ENCODE measurements at places on chromosomes 12 and 14.
A peak's percentile ranks its signal among the peaks of the same experiment; 100 is the strongest.

DNA sequence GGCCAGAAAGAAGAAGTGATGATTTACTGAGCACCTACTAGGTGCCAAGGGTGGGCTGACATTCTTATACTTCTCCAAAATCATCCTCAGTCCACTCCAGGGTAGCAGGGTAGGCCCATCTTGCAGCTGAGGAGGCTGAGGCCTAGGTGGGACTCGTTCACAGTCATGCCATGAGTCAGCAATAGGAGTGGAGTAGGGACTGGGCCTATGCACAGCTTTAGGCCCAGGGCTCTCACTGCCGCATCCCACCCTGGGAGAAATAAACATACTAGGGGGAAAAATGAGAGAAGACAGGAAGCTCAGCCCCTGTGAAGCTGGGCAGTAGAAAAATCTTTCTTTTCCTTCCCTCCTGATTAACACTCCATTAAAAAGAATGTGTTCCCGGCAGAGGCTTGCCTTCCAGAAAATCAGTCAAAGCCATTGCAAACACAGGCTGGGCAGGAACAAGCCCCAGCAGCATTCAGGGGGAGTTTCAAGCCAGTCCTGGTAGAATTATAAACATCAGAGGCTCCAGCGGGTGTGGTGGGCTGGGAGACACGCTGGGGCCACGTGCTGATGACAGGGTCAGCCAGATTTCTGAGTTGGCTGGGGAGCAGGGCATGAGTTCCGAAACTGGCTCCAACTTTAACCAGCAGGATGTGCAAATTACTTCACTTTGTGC lies 1.8 kb downstream of the HSPB8 start:
- DNase-seq, result no peak

DNA sequence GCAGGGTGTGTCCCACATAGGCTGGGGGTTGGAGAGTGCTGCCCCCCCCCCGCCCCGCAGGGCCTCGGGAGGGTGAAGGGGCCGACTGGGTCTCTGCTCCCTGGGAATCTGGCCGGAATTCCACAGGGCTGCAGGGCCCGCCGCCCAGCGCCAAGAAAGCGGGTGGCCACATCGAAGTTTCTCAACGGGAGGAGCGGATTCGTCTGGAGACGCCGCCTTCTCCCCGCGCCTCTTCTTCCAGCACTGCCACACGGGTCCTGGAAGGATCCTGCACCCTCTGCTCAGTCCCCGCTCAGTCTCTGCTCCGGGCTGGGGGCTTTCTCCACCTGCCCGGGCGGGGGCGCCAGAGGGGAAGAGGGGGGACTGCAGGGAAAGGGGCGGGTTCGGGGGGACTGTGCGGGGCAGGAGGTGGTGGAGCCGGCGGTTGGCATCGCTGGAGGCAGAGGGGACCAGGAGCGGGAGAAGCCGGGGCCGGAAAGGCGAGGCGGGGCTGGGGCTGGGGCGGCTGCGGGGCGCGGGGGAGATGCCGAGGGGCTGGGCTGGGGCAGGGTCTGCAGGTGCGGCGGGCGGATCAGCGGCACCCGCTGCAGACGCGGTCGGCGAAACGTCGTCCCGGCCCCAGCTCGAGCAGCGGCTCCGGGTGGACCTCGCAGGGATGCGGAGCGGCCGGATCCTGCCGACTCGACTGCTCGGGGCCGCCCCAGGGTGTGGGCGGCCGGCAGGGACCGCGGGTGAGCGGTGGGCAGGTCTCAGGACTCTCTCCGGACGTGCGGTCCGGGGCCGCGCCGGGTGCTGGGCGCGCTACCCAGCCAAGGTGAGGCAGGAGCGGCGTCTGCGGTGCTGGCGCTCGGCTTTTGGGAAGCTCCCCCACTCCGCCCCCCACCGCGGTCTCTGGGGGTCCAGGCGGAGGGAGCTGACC lies 811.4 kb upstream of the TMEM132C start:
- no peak for DNase-seq

DNA sequence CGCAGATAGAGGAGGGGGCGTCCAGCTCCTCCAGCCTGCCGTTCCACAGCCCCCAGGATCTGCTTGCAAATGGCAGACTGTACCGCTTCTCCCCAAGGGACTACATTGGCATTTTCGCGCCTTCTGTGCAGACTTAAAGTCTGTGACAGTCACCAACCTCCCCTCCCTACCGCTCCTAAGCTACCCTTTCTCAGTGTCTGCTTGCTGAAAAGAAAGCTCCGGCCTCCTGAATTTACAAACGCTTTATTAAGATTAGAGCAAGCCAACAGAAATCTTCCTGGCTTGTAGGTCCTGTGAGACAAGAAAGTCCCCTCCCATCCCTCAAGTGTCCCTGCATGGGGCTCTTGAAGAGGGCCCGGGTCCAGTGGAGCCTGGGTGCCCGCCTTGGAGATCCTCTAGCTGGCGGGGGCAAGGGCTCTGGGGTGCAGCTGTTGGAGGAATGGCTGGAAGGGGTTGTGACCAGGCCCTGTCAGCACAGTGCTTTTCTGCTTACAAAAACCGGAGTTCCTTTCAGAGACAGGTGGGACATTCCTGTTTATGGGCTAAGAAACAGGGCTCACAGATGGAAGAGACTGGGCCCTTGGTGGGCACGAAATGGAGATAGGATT lies 2.8 kb upstream of the DLK1 start:
- DNase-seq, result no peak

DNA sequence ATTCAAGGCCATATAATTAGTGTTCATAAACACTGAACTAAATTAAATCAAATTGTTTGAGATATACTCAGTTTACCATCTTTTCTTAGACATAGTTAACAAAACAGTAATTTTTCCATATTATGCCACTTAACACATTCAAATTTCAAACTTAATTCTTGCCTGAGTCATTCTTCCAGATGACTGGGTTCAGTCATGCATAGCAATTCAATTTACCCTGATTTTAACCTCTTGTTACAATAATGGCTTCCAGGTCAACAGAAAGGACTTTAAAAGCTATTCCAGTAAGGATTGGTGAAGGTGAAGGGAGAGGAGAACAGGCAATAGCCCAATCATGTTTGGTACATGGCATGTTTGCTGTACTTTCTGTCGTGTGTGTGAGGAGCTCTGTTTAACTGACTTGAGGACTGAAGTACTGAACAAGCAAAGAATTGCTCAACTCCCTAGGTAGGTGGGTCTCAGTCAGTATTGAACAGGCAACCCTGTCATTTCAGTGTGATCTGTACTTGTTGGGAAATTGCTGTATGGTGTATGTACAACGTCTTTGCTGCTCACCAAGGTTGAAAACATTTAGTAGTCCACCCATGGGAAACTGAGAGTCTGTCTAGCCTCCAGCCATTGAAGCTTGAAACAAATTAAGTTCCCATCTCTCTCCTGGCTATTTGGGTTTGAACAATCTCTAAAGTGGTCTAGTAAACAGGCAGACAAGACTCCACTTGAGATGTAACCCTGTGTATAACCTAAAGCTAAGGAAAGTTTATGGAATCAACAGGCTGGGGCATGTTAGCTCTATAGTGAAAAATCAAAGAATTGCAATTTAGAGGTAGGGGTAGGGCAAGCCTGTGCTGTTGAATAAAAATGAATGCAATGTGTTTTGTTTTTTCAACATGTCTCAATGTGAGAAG lies 327.2 kb downstream of the BTG1 start:
- DNase-seq, result no peak

DNA sequence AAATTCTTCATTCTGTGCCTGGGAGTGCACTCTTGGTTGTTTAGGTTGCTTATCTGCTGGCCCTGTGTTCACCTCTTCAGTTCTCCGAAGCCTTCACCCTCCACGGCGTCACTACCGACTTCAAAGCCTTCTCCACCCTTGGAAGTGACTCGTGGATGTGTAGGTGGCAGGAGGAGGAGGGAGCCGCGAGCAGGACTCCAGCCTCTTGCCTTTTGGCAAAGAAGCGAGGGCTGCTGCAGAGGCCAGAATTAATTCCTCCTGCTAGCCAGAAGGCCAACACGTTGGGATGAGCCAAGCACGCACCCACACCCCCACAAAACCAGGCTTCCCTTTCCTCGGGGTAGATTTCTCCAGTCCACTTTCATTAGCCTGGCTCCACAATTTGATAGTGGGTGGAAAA lies 86.5 kb downstream of the TBX5 start:
- no peak for DNase-seq

DNA sequence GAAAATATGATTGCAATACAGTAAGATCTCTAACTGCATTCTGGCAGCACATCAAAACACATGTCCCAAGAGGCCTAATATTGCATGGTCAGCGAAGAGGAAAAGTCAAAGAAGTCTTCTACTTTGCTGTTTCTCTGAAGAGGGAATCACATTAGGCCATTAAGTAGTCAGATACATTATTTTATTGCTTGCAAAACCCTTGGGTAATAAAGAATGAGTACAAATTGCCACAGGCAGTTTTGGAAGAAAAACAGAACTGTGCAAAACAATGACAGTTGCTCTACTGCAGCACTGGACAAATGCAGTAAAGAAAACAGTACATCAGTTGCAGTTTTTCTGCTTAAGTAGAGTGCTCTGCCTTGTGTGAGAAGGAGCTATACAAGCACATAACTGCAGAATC lies 211.9 kb downstream of the MED13L start:
- DNase-seq, result no peak

- no peak for DNase-seq
Observed at GRCh38 chr14:89519040-89519439, 102.0 kb upstream of the FOXN3 start.

DNA sequence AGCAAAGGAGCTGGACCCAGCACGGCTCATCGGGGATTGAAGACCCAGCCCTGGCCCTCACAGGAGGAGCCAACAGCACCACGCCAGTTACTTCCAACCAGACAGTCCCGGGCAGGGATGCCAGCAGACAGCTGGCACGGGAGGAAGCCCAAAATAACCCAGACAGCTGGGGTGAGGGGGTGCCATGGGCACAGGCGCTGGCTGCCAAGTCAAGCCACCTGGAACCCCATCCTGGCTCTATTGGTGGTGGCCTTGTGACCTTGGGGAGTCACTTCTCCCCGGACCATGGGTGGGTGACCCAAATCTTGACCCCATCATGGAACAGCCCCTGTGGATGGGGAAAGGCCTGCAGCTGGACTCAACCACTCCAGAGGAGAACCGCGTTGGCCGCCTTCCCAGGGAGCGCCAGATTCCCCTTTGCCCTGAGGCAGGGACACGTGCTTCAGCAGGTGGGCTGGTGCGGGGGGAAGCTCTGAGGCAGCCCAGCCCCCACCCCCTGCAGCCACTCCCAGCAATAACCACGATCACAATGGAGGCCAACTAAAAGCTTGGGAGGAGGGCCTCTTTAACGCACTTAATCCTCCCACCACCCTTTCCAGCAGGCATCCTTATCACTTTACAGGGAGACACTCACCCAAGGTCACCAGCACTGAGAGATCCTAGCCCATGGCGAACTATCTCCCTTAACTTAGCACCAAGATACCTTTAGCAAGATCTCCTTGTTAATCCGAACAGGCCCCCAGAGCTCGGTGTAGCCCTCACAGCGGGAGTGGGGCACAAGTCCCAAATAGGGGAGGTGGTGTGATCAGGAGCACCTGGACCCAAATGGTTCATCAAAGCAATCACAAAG lies 4.7 kb upstream of the RHOF start:
- DNase-seq, result peak; percentile 72

GRCh38 chr12:94204499-94205247 lies 56.3 kb downstream of the PLXNC1 start:
- DNase-seq, result no peak

DNA sequence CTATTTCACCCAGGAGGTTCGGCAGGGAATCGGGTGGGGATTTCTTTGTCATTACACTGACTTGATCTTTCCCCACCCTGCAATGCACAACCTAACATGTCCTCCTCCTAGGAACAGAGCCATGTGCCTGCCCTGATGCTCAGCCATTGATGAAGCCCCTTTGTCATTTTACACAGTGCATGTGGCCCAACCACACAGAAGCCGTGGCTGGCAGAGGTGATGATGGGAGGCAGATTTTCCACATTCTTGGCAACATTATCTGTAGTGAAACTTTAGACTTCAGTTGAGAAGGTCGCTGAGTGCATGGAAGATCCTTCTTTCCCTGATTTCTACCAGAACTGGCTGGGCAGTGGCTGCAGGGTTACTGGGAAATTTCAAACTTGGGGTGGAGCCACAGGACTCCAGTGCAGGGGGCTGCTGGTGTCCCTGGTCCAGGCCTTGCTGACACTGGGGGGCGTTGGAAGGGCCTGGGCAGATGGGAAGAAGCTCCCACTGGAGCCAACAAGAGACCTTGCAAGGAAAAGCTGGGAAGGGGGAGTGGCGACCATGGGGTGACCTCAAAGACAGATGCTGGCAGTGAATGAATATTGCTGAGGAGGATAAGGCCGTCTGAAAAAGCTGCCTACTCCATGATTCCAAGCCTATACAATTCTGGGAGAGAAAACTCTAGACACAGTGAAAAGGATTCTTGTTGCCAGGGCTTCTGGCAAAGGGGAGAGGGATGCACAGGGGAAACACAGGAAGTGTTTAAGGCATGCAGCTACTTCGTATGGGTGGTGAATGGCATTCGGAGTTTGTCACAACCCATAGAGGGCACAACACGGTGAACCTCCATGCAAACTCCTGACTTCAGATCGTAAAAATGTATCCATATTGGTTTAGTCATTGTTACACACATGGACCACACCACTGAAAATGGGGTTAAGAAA lies 41.8 kb upstream of the P2RX7 start:
- no peak for DNase-seq

DNA sequence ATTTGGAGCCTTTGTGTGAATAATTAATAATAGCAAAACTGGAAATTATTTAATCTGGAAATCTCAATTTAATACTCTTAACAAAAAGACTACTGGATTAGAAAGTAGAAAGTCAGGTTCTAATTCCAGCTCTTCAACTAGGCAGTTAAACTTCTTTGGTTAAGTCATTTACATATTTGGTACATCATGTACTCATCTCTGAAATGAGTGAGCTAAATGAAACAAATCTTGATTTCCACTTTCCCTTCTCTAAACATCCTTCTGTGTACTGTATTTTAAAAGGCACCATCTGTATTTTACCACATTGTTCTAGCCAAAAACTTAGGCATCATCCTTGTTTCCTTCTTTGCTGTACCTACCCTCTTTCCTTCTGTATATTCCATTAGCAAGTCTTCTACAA lies 26.9 kb downstream of the CRADD start:
- no peak for DNase-seq

DNA sequence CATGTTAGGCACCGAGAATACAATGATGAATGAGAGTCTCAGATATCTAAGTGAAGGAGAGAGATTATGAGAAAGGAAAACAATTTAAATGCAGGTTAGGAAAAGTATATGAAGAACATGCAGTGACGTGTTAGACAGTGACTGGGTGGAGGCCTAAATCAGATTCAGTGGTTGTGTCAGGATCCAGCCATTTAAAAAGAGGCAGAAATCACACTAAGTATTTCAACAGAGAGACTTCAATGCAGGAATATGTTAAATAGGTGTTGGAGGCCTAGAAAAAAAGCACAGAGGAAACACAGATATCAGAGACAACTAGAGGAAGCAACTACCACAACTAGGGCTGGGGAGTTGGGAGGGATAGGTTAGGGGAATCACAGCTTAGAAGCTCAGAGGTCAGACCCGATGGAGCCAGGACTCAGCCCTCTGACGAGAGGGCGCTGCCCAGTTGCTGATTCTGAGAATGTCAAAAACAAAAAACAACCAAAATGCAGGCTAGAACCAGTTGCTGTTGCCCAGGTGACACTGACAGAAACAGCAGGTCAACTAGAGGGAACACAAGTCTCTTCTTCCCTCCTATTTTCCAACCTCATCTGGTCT lies 3.0 kb upstream of the GARIN2 start:
- DNase-seq, result no peak

- no peak for DNase-seq
Observed at GRCh38 chr12:106213662-106214061, 34.2 kb downstream of the CKAP4 start.
